HTR-8/SVneo (cell line): ENCODE measurements at places on chromosomes 3 and 15.

DNA sequence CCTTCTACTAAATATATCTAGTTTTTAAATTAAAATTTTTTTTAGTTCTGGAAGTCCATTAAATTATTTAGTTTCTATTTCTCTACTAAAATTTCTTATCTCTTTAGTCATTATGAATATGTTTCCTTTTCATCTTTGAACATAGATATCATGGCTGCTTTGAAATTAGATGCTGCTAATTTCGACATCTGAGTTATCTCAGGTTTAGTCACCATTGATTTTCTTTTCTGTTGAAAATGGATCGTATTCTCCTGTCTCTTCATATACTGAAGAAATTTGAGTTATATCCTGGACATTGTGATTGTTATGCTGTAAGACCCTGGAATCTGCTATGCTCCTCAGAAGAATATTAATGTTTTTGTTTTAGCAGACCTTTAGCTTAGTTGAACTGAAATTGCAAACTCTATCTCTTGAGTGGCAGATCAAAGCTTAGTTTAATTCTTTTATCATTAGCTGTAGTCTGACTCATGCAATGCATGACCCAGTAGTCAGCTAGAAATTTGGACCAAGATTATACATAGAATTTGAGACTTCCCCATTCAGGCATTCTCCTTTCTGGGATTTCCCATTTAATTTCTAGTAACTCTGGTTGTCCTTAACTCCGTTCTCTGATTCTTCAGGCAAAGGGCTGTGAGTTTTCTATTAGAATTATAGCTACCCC is 439.8 kb upstream of the IL12A start:
- DNase-seq: peak; percentile 18

DNA sequence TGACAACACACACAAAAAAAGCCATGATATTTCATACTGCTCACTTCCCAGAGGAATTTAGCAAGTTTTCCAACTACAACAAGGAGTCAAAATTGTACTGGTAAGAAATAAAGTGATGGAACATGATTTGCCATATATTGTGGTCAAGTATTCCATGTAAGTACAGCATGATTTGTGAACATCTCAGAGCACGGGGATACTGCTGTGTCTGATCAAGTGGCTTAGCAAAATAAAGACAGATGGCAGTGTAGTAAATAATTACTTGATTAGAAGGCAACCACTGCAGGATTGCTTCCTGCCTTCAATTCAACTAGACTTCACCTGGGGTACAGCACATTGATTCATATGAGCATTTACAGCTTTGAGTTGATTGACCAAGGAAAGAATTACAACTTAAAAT is 51.6 kb upstream of the DUT start:
- DNase-seq: no peak

DNA sequence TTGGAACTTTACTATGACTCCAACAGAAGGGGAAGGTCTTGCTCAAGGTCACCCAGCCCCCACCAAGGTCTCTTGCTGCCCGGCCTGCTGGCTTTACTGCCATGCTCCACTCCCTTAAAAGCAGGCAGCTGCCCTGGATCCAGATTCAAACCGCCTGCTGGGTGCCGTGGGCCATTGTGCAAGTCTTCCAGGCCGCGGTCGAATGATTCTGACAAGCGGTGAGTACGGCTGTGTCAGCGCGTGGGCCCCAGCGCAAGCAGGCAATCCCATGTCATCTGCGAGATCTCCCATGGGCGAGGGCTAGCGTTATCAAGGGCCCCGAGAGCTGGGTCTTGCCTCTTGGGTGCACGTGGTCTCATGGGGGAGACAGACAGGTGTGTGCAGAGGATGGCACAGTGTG is 37.6 kb downstream of the CORO2B start:
- no peak for DNase-seq

DNA sequence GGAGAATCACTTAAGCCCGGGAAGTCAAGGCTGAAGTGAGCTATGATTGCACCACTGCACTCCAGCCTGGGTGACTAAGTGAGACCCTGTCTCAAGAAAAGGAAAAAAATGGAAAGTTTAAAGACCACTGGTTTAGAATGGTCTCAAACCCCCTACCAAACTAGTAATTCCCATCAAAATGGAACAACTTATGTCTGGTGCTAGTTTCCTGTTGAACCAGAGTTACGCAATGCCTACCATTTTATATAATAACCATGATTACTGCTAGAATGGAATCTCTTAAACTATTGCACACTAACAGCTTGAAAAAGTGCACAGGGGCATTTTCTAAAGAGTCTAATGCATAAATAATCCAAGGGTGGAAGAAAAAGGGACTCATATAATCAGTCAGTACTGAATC is 43.6 kb downstream of the DMXL2 start:
- DNase-seq: no peak

DNA sequence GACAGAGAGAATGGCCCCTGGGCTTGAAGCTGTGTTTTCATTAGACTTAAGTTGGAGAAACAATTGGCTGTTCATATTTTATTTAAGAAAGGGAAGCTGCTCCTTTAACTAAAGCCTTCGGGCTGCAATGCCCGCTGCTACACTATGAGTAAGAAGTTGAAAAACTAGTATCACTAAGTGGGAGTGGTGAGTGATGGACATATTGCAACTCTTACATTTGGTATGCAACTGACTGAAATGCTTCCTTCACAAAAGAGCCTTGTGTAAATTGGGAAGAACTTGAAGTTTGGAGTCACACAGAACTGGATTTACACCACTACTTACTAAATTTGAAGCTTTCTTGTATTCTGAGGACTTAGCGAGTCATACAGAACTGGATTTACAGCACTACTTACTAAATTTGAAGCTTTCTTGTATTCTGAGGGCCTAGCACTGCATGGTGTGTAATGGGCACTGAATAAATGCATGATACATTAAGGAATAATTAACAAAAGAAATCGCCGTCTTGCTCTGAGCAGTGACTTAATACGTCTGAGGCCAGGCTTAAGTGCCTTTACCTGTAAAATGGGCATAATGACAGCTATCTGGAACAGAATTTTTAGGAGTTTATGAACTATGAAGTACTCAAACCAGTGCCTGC is 149.5 kb downstream of the RYR3 start:
- no peak for DNase-seq

DNA sequence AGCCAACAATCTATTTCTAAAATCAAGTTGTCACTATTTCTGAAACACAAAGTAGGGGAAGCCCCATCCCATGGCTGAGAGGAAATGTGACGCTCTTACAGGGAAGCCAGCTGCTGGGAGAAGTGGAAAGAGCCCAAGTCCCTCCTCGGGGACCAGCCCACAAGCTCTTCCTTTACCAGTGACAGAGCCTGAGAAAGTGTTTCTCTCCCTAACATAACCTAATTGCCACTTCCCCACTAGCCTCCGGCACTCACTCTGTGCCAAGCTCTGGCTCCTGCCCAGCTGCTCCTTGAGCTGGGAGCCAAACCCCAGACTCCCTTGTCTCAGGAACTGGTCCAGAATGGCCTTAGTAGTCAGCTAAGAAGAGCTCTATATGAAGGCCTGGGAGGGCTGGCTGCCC is 42.9 kb downstream of the TNFAIP8L3 start:
- DNase-seq: no peak

GRCh38 chr3:65343736-65344135 is 655.9 kb upstream of the ADAMTS9 start:
- DNase-seq: no peak

DNA sequence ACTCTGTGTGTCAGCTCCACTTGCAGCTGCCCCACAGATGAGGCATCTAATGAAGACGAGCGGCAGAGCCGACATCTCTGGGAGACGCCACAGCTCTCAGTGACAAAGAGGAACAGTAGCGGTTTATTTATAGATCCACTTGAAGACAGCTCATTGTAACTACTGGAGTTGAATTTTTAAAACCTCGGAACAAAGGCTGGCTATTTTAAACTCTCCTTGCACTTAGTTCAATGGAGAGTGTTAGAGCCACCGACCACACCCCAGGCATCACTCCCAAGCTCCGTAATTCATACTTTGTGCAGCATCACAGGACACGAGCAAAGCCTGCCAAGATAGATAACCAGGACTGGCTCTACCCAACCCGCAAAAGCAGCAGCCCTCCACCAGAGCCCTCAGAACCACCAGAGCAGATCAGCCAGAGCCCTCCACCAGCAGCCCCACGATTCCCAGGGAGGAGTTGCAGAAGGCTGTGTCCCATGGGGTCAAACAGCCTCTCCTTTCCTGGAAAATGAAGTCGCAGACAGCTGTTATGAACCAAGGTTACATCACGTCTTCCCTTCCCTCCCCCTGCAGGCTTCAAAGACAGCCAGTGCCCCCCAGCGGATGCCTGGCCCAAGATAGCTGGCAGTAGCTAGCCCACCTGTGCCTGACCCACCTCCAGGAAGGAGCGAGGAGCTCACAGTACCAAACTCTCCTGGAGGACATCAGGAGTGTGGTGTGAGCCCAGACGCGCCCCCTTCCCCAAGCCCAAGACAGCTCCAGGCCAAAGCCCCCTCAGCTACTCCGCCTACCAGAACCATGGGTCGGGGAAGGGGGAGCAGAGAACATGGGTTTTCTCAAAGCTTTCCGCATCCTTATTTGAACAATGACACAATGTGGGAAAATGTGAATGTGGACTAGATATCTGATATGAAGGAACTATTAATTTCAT is 45.7 kb downstream of the POC1A start:
- DNase-seq: no peak

GRCh38 chr3:147521646-147522045 is 112.5 kb downstream of the ZIC1 start:
- DNase-seq: no peak

DNA sequence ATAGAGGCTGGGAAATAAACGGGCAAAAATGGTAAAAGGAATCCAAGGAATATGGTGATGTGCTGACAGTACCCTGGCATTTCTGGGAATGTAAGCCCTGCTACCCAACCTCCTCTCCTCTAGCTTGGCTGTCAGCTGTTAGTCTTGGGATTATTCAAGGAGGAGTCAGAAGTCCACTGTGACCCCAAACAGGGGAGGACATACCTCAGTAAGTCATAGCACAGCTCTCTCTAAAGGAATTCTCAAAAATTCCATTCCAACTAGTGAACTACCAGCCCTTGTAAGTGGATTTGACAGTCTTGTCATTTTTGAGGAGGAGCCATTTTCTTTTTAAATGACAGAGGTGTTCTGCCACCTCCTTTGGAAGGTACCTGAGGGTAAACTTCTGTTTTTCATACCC is 207.5 kb downstream of the PDCD6IP start:
- no peak for DNase-seq

DNA sequence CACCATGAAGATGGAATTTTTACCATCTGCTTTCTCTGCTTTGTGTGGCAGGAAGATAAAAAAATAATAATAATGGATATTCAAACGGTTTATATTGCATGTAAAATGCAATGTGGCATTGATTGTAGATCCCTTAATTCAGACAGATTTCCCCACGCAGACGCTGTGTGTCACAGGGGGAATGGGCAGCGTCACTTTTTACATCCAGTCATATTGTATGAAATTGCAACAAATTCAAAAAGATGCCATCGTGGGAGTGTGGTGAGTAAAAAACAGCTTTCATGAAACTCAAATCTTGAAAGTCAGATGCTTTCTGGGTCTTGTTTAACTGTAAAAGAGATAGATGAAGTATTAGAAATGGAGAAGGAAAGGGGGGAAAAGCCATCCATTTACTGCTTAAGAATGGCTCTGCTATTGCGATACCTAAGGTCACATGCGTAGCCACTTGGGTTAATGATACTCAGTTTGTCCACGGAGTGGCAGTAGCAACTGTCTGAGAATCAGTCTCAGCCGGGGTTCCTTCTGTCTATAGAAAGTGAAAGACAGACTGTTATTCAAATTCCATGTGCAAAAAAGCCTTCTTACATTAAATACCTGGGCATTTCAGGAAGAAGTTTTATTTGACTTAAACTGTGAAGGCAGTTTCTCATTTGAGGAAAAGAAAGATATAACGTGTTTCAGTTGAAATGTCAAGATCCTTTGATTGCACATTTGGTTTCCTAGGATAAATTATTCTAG is 28.5 kb downstream of the BTD start:
- peak; percentile 81 for DNase-seq

DNA sequence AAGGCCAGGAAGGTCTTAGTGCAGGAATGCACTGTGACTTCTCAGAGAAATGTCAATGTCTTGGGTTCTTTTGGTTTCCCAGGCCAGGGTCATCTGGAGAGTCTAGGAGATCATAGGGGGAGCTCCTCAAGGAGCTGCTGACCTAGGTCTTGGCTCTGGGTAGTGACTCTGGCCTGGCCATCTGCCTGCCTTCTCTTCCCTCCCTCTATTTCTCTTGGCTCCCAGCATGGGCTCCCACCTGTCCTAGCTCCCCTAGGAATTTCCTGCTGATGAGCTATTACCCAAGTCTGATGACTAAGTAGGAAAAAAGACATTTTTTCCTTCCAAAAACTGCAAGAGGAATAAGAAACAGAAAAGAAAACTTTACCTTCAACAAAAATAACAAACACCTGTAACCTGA is 57.4 kb downstream of the BSN start:
- DNase-seq: no peak

GRCh38 chr3:108200024-108200423 is 22.2 kb downstream of the IFT57 start:
- DNase-seq: no peak

DNA sequence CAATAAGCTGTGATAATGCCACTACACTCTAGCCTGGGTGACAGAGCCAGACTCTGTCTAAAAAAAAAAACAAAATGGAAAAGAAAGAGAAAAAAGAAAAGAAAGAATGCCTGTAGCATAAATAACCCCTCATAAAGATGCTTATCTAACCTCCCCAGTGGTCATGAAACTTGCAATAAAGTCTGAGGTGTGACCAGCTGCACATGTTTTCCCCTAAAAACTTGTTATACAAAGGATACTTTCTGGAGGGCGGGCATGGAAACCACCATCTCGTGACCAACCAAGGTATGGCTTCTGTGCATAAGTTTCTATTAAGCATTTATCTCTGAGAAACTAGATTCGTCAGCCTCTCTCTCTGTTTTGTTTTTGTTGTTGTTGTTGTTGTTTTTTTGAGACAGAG is 21.8 kb downstream of the CCDC32 start:
- no peak for DNase-seq

DNA sequence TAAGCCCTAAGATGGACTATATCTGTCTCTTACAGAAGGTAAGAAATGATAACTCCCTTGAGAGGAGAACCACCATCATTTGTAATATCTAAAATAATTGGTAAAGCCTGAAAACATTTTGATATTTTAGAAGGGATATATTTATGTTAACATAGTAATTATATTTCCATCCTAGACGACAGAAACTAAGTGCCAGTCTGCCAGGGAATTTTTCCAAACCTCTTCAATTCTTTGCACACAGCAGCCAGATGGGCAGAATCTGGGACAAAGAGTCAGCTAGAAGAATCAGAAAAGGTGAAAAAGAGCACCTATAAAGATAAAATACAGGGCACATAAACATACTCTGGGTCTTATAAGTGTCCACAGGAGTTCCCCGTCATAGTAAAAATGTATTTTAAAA is 70.0 kb upstream of the CBLB start:
- no peak for DNase-seq
